OCI-M1 (cell line): ENCODE measurements at places on chromosomes 13 and 19.

GRCh38 chr13:100976993-100977392, 302.4 kb upstream of the TMTC4 start:
- DNase-seq, result no peak

GRCh38 chr19:18480006-18480691, 41.7 kb downstream of the ELL start:
- no peak for DNase-seq

- DNase-seq, result no peak
Observed at GRCh38 chr19:7346488-7346971, 2.2 kb upstream of the ARHGEF18 start.

DNA sequence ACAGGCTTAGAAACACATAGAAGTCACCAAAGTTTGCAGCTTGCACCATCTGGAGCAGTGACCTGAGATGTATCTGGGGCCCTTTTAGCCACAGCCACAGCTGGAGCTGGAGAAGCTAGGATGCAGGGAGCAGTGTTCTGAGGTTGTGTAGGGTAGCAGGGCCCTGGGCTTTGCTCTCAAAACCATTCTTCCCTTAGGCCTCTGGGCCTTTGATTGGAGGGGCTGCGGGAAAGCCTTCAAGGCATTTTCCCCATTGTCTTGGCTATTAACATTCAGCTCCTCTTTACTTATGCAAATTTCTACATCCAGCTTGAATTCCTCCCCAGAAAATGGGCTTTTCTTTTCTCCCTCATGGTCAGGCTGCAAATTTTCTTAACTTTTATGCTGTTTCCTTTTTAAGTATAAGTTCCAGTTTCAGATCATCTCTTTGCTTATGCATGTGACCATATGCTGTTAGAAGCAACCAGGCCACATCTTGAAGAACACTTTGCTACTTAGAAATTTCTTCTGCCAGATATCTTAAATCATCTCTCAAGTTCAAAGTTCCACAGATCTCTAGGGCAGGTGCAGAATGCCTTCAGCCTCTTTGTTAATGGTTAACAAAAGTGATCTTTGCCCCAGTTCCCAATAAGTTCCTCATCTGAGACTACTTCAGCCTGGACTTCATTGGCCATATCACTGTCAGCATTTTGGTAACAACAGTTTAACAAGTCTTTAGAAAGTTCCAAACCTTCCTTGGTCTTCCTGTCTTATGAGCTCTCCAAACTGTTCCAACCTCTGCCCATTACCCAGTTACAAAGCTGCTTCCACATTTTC, 48.5 kb downstream of the NBEA start:
- no peak for DNase-seq

DNA sequence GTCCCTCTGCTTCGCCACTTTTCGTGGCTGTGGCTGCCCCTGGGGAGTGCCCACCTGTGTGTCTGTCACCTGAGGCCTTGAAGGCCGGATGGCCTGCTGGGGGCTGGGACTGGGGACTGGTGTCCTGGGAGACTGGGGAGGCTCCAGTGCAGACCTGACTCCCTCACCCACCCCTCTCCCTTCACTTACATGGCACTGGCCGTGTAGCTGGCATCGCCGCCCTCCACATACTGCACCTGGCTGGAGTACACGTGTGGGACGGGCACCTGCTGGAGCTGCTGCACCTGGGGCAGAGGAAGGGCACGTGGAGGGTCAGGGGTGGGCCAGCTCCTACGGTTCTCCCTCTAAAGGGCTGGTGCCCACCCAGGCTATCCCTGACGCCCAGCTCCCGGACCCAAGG, 25.5 kb downstream of the DCAF15 start:
- DNase-seq, result no peak

- DNase-seq, result no peak
Observed at GRCh38 chr13:83453300-83453699, 429.0 kb downstream of the SLITRK1 start.

GRCh38 chr19:1450735-1451731, 1.1 kb downstream of the APC2 start:
- no peak for DNase-seq

- no peak for DNase-seq
Observed at GRCh38 chr13:76778853-76779252, 107.4 kb downstream of the KCTD12 start.

GRCh38 chr13:61247149-61247936, 168.3 kb downstream of the PCDH20 start:
- no peak for DNase-seq

DNA sequence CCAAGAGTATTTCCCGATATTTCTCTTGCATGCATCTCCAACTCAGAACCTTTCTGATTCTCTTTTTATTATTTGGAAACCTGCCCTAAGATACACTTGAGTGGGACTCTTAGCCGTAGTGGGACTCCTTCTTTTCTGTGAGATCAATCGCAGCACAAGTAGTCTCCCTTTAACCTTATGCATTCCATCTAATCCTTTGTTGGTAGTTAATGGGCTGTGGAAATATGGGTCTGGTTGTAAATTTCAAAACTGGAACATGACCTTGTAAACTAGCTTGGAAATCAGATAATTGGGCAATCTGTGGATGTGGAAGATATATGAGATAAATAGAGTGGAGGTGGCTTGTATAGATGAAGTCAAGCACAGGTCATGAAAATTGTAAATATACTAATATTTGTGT, 350.0 kb downstream of the NDFIP2 start:
- no peak for DNase-seq

DNA sequence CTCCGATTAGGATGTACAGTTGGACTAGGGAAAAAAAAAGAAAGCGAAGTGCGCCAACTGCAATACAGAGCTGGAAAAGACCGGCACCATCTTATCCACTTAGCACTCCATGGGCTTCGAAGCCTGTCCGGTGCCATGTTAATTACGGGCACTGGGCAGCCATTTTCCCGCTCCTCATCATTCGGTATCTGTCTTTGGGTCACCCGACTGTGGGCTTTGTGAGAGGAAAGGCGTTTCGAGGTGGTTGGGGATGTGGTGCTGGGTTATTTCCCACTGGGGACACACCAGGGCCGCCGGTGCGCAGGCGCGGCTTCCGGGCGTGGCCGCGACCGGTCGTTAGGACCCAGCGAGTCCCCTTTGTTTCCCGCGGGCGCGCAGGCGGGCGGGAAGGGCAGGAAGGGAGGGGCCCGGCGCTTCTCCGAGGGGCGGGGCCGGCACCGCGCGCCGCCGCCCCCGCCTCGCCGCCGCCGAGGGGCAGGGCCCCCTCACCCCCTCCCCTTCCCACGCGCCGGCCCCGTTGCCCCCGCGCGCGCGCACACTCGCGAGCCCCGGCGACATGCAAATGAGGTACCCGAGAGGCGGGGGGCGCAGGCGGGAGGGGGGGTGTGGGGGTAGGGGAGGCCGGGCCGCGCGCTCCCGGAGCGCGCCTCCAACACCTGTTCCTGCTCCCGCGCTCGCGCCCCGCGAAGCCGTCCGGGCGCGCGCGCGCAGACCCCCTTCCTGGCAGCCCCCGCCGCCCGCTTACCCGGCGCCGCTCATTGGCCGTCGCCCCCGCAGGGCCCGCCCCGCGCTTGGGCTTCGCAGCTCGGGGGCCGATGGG, at the start of gene ZNF524:
TSS of gene ZNF524 (plus strand) at position 447 of the 820 bp plus-strand sequence. CDS start 1,825 bp downstream, outside the sequence.
- DNase-seq, result peak; percentile 98

DNA sequence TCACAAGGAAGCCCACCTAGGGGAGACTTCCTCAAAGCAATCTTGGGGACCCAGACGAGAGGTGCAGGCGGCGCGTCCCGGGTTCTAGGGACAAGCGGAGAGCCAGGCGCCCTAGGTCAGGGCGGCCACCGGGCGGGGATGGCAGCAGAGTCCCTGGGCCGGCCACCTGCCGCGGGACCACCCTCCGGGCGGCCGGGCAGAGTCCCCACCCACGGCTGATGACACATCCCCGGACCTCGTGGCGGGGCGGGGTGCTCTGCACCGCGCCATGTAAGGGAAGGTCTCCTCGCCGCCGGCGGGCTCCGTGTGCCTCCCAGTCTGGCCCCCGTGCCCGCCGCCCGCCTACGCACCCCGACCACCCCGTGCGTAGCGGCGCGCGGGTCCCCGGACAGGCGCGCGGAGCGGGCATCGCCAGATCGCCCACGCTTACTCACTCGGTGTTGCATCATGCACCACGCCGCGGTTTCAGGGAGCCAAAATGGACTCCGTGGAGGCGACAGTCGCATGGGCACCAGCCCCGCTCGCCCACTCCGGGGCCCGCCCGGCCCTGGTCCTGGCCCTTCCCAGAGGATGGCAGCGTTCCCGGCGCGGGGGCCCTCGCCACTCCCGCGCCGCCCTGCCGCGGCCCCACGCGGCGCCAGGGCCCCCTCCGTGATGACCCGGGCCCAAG, 643 bp downstream of the SLC7A1 start:
- DNase-seq, result peak; percentile 54

GRCh38 chr13:36683701-36684100, 9.9 kb downstream of the SERTM1 start:
- no peak for DNase-seq

GRCh38 chr19:14354445-14354844, 26.8 kb upstream of the ADGRE5 start:
- DNase-seq, result peak; percentile 68

DNA sequence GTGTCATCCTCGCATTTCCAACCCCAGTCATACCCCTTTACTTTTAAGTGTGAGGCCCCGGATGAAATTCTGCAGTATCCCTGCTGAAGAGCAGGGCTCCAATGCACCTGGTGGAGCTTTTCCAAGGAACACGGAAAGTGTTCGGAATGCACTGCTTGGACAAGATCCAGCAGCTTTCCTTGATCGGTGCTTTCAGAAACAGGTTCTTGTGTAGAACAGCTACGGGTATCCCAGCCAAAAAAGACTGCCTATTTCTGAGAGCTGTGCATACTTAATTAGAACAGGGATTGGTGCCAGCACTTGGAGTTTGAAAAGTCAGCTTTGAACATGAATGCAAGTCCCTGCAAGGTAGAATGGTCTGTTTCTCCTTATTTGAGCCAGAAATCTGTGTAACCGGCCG, 87.2 kb upstream of the C1QTNF9B start:
- no peak for DNase-seq

DNA sequence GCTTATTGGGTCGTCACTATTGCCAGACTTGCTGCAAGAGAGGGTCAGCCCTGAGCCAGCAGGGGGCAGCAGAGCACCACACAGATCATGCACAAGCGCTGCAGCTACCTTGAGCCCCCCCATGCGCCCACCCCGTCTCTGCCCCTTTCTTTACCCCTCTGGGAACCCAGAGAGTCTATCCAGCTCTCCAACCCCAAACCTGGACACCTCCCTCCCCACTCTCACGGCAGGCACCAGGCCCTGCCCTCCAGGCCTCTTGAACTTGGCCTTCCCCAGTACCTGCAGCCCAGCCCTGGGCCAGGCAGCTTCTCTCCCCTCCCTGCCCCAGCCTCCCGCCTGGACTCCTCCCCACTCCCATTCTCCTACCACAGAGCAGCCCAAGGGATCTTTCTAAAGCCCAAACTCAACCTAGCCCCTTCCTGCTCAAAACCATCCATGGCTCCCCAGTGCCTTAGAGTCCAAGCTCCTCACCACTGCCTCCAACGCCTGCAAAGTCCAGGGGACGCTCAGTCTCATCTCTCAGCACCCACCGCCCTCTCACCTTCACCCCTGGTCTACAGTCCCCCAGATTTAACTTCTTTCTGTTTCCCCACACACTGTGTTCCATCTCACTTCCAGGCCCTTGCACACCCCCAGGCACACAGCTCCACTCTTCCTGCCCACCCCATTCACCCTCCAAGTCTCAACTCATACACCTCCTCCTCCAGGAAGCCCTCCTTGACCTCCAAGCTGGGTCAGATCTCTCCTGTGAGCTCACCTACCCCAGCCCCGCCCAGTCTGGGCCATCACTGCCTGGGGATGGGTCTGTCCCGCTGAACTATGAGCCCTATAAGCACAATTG, 9.4 kb upstream of the CEACAM16 start:
- peak; percentile 84 for DNase-seq

GRCh38 chr19:51272183-51272810, 21.4 kb downstream of the SIGLECL1 start:
- DNase-seq, result peak; percentile 28

DNA sequence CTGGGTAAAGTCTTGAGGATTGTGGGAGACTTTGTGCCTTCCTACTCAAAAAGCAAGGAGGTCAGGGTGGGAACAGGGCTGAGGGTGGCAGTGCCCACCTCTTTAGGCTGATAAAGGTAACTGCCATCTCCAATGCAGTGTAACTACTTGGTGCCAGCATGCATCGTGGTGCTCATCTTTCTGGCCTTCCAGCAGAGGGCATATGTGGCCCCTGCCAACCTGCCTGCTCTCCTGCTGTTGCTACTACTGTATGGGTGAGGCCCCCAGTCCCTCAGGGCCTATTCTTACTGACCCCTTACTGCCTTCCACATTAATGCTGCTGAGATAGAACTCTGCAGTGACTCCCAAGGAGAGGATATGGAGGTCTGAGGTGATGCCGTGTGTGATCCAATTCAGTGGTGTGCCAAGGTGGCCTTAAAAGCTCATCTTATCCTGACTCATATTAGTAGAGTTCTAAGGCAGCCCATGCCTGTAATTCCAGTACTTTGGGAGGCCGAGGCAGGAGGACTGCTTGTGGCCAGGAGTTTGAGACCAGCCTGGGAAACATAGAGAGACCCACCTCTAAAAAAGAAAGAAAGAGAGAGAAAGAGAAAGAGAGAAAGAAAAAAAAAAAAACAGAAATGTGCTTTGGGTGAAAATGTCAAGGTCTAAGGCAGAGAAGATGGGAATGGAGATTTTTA, 9.7 kb upstream of the ARHGAP45 start:
- peak; percentile 69 for DNase-seq

DNA sequence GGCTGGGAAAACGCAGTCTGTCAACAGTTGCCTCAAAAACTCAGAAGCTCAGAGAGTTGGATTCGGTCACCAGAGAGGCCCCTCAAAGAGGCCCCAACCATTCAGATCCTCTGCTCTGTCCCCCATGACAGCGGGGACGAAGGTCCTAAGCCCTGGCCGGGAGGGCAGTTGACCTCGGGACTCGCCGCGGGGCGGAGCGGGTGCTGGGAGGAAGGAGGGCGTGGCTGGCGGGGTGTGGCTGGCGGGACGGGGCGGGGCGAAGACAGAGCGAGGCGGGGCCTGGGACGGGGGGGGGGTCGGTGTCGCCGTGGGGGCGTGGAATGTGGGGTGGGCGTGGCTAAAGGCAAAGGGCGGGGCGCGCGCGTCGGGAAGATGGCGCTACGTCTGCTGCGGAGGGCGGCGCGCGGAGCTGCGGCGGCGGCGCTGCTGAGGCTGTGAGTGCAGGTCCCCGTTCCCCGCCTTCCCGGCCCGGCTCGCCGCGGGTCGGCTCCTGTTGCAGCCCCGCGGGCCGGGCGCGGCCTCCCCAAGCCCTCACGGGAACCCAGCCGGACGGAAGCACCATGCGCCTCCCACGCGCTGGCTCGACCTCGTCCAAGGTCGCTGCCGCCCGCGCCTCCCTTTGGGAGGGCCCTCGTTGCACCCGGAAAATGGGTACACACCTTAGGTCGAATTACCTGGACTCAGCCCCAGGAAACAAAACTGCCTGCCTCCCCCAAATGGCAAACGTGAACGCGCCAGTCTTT, 105.2 kb downstream of the TM9SF2 start:
- peak; percentile 86 for DNase-seq

GRCh38 chr13:67493835-67494234, 263.7 kb upstream of the PCDH9 start:
- peak; percentile 93 for DNase-seq

- no peak for DNase-seq
Observed at GRCh38 chr13:100961186-100961585, 286.6 kb upstream of the TMTC4 start.

- peak; percentile 41 for DNase-seq
Observed at GRCh38 chr13:38385153-38385891, 35.7 kb downstream of the UFM1 start.

GRCh38 chr19:15788594-15789270, 1.3 kb downstream of the OR10H5 start:
- no peak for DNase-seq

GRCh38 chr13:50742968-50743367, 100.5 kb downstream of the DLEU7 start:
- no peak for DNase-seq
